Spinal cord (tissue), 10 donors: ENCODE measurements at places on chromosomes 1 and 21. TPM values are rescaled to one million over a fixed set of nuclear protein-coding genes. Genes with fewer than 3 reads are reported as not detected.

Gene OR2M3
- 0.06 TPM for total RNA-seq

Gene PIGR
- 0.10 TPM for total RNA-seq

Gene FCRLA
- 0.79 TPM for total RNA-seq

Gene TMPRSS3
- total RNA-seq: not detected

Gene HCRTR1
- 0.94 TPM for total RNA-seq

Gene OR2L3
- total RNA-seq: 0.11 TPM

Gene TMEM125
- 19.3 TPM for total RNA-seq

Gene CACNA1S
- total RNA-seq: 0.20 TPM

Gene CAP1
- total RNA-seq: 201 TPM

DNA sequence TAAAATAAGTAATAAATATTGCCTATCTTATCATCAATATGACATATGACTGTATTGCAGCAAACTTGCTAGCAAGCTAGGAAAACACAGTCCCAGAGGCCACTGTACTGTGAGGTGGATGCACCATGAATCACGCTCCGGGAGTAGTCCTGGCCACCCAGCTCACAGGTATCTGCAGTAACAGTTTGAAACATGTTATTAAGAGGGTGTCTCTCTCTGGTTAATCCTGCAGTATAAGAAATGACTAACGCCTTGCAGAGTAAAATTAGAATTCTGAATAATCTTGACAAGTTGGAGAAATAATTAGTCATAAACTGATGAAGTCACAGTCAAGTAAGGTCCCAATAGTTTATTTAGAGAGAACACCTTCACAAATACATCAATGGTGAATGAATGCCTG is 34.0 kb upstream of the DPT start:
- H3K4me3 ChIP-seq: no peak overlapping the region
- no peaks in the 10 kb centered on the region for H3K4me1 ChIP-seq
- no peaks in the 10 kb centered on the region for H3K27me3 ChIP-seq
- H3K36me3 ChIP-seq: no peaks in the 10 kb centered on the region
- H3K27ac ChIP-seq: no peak overlapping the region

- DNase-seq: no peak
- H3K4me1 ChIP-seq: peaks cover 12% of the 10 kb centered on the region
- H3K36me3 ChIP-seq: no peaks in the 10 kb centered on the region
- no peaks in the 10 kb centered on the region for H3K27me3 ChIP-seq
- peak overlapping the region; percentile 91 for H3K27ac ChIP-seq
Measured at GRCh38 chr1:94068999-94069918, 51.7 kb downstream of the ABCA4 start.

DNA sequence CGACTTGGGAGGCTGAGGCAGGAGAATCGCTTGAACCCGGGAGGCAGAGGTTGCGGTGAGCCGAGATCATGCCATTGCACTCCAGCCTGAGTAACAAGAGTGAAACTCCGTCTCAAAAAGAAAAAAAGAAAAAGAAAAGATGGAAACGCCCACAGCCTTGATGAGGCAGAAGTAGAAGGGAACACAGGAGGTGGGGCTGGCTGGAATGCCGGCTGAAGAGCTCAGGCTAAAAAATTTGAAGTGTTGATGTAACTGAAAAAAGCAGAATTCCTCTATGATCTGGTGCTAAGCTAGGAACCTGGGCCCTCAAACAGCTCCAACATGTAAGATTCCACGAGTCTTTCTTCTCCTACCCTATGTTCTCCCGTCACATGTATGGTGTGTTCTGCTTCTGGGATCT is 53.6 kb downstream of the SLC66A1 start:
- peaks cover 43% of the 10 kb centered on the region for H3K4me1 ChIP-seq
- peak overlapping the region; percentile 69 for H3K27ac ChIP-seq
- H3K4me3 ChIP-seq: no peak overlapping the region
- DNase-seq: no peak
- H3K27me3 ChIP-seq: no peaks in the 10 kb centered on the region

DNA sequence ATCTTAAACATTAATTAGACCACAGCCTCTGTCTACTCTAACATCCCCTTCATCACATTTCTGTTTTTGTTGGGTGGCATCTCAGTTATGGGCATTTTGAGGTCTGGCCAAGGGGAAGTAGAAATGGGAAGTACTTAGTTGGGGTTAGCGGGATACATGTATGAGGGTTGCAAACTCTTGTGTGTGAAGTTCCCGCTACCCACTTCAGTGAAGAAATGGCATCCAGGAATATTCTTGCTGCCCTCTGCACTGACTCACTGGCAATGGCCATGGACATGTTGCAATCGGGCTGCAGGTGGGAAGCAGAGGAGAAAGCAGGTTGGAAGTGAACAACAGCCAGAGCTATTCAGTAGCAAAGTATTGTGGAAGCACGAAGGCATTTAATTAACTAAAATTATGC is 7.4 kb downstream of the CD48 start:
- H3K36me3 ChIP-seq: no peaks in the 10 kb centered on the region
- H3K27me3 ChIP-seq: no peaks in the 10 kb centered on the region
- no peak overlapping the region for H3K4me3 ChIP-seq
- H3K27ac ChIP-seq: no peak overlapping the region
- H3K4me1 ChIP-seq: no peaks in the 10 kb centered on the region
- DNase-seq: no peak

GRCh38 chr1:115320377-115320776 is 17.7 kb downstream of the NGF start:
- no peak overlapping the region for H3K4me3 ChIP-seq
- no peak for DNase-seq
- no peak overlapping the region for H3K27ac ChIP-seq

DNA sequence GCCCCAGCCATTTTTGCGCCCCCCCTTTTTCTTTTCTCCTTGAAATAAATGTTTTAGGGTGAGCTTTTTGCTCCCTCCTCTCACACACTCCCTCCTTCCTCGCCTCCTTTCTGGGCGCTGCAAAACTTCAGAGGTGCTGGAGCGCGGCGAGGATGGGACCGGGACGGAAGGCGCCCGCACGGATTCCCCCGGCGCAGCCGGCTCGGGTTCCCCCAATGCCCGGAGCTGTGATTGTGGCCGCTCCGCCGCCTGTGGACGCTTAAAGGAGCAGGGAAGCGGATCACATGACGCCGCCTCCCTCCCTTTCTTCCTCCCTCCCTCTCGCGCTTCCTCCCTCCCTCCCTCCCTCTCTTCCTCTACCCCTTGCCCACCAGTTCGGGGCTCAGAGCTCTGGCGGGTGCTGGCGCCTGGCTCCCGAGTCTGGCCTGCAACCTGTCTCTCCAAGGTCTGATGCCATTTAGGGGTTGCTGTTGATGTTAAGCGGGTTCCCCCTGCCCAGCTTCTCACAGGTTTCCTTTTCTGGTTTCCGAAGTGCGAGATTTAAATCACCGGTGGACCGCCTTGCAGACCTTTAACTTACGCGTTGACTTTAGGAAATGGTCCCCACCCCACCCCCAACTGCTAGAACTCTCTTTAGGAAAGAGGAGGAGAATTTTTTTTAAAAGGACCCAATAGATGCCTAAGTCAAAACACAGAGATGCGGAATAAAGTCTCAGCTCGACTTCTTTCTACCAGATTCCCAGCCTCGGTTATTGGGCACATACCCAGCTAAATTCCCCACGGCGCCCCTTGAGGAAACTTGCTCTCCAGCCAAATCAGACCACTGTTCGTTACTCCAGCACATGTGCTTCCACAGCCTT is at the start of gene WLS:
WLS (minus strand) TSS at position 235 of the 860 bp plus-strand sequence; CDS start at position 11, 224 bp downstream.
- DNase-seq: peak; percentile 62
- H3K4me3 ChIP-seq: peak within 1 kb of the TSS; percentile 93
- H3K36me3 ChIP-seq: no peaks in the 10 kb centered on the region
- peaks cover 16% of the 10 kb centered on the region for H3K27me3 ChIP-seq
- H3K4me1 ChIP-seq: peaks cover 23% of the 10 kb centered on the region

- DNase-seq: no peak
- H3K27me3 ChIP-seq: no peaks in the 10 kb centered on the region
- no peak overlapping the region for H3K27ac ChIP-seq
- H3K4me1 ChIP-seq: no peaks in the 10 kb centered on the region
- no peak overlapping the region for H3K4me3 ChIP-seq
Measured at GRCh38 chr1:150479927-150480352, 7.3 kb upstream of the TARS2 start.

GRCh38 chr1:19088717-19089442 is 121.2 kb downstream of the UBR4 start:
- no peaks in the 10 kb centered on the region for H3K27me3 ChIP-seq
- no peak for DNase-seq
- H3K36me3 ChIP-seq: peaks cover 87% of the 10 kb centered on the region
- no peak overlapping the region for H3K4me3 ChIP-seq
- H3K4me1 ChIP-seq: peaks cover 6% of the 10 kb centered on the region
- no peak overlapping the region for H3K27ac ChIP-seq

DNA sequence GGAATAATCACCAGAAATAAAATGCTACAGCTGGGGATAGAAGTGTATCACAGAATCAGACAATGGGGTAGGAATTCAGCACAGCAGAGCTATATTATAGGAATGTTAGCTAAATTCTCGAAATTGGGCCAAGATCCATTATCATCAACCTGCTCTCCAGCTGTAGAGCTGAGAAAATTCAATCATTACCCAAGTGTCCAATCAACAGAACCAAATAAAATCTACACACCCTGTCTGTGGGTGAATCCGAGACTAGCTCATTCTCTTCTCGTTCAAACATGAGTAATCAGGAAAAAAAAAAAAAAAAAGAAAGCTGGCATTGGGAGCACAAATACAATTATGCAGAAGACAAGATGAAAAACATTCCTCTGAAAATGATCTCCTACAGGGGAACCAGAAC is 119.2 kb downstream of the CDC7 start:
- H3K4me3 ChIP-seq: no peak overlapping the region
- H3K27me3 ChIP-seq: no peaks in the 10 kb centered on the region
- peak overlapping the region; percentile 52 for H3K27ac ChIP-seq
- H3K36me3 ChIP-seq: no peaks in the 10 kb centered on the region
- H3K4me1 ChIP-seq: no peaks in the 10 kb centered on the region
- DNase-seq: no peak

DNA sequence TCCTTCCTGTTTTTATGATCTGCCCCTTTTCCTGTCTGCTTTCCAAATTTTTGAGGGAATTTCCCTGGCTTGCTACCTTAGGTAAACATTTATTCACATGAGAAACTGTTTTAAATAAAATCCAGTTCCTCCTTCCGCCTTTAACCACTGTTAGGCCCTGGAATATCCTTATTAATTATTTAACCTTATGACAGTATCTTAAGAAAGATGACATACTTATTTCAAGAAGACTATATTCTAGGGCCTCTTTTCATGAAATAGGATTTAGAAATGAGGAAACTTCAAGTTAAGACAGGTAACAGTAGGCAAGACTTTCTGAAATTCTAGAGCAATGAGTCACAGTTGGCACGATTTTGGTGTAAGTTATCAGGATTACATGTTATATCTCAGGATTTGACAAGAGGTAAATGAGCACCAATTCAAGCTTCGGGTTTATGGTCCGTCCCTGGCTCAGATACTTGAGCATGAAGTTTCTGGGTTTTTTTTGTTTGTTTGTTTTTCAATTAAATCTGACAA is 2.0 kb upstream of the TNFSF18 start:
- DNase-seq: no peak
- no peak overlapping the region for H3K4me3 ChIP-seq
- H3K27me3 ChIP-seq: no peaks in the 10 kb centered on the region
- H3K36me3 ChIP-seq: no peaks in the 10 kb centered on the region
- H3K27ac ChIP-seq: no peak overlapping the region

- H3K4me1 ChIP-seq: no peaks in the 10 kb centered on the region
- H3K36me3 ChIP-seq: no peaks in the 10 kb centered on the region
- no peak overlapping the region for H3K27ac ChIP-seq
- no peak for DNase-seq
Measured at GRCh38 chr1:243883551-243883950, 33.5 kb upstream of the AKT3 start.

DNA sequence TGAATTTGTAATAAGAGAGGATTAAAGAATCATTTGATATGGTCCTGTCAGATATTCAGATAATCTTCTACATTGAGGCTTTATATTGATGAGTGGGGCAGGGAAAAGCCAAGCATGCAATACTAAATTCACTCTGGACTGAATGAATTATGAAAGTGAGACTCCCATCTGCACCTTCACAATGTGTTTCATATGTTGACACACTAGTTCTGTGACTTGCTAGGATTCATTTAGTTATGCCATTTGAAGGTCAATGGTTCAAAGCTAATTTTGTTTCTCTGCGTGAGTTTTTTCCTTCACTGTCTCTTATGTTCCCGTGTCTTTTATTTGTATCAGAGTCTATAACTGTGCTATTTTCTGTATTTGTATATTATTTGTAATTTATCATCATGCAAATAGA is 1332.5 kb downstream of the KCNT2 start:
- no peak overlapping the region for H3K4me3 ChIP-seq
- no peak for DNase-seq
- no peaks in the 10 kb centered on the region for H3K27me3 ChIP-seq
- no peaks in the 10 kb centered on the region for H3K4me1 ChIP-seq

- peaks cover 5% of the 10 kb centered on the region for H3K36me3 ChIP-seq
- peak overlapping the region; percentile 95 for H3K27ac ChIP-seq
- DNase-seq: no peak
- peaks cover 10% of the 10 kb centered on the region for H3K4me1 ChIP-seq
Measured at GRCh38 chr1:112673592-112674439, 643 bp upstream of the MOV10 start.

DNA sequence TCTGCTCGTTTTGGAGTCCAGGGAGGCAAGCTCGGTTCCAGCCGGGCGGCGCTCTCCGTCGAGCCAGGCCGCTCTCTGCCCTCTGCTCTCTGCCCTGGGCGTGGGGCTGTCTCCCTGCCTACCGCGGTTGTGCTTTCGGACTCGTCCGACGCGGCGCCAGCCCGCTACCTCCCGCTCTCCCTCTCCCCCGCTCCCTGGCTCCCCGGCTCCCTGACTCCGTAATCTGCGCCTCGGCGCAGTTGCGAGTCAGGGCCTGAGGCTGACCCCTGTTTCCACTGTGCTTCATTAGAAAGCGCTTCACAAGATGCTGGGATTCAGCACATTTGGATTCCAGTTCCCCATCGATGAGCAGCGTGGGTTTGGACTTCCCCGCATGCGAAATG is 2.2 kb downstream of the SOX13 start:
- H3K27me3 ChIP-seq: no peaks in the 10 kb centered on the region
- H3K4me3 ChIP-seq: peak overlapping the region; percentile 83
- peaks cover 62% of the 10 kb centered on the region for H3K4me1 ChIP-seq
- no peaks in the 10 kb centered on the region for H3K36me3 ChIP-seq

DNA sequence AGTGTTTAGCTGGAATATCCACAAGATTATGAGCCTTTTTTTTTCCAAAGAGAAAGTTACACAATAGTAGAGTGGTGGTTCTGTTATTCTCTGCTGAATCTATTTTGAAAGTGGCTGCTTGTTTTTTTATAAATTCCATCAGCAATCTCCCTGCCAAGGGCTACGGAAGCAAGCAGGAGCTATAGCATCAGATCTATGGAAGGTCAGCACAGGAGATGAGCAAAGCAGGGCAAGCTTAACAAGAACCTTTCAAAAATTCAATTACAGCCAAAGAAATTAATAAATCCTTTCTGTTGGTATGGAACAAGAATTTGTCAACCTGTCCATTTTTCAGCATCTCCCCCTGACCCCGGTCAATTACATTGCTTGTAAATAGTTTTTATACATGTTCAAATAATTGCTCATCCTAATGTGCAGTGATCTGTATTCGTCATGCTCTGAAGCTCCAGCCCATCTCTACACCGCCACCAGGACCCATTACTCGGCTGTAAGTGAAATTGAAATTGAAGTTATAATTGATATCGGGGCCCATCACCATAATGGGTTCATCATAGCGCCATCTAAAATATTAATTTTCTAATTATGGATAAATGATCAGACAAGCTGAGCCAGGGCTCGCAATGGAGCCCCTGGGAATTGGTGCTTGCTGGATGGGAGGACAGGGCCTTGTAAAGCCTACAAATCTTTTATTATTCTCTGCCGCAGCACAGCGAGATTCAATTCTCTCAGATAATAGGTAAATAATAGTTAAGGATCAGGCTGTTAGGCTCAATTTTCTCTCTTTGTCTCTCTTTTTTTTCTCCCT is 215.1 kb downstream of the ATG4C start:
- no peak overlapping the region for H3K27ac ChIP-seq
- no peak for DNase-seq
- H3K27me3 ChIP-seq: peaks cover 17% of the 10 kb centered on the region
- H3K4me3 ChIP-seq: no peak overlapping the region
- no peaks in the 10 kb centered on the region for H3K36me3 ChIP-seq
- no peaks in the 10 kb centered on the region for H3K4me1 ChIP-seq
